ENCODE measurements at places on chromosomes 2 and 18. TPM values are rescaled to one million over a fixed set of nuclear protein-coding genes. Genes with fewer than 3 reads are reported as not detected.

SDC1 gene
- 1,658 TPM for total RNA-seq

ITPRIPL1 gene
- 1.0 TPM for total RNA-seq

SCN7A gene
- total RNA-seq = not detected

MLPH gene
- total RNA-seq = 9.9 TPM

INHBB gene
- not detected for total RNA-seq

FAP gene
- total RNA-seq = 20.7 TPM

DNER gene
- 4.6 TPM for total RNA-seq

POTEJ gene
- total RNA-seq = not detected

HRH4 gene
- 0.08 TPM for total RNA-seq

MYO5B gene
- total RNA-seq = 2.5 TPM
